ENCODE measurements at places on chromosomes 1 and 21.

DNA sequence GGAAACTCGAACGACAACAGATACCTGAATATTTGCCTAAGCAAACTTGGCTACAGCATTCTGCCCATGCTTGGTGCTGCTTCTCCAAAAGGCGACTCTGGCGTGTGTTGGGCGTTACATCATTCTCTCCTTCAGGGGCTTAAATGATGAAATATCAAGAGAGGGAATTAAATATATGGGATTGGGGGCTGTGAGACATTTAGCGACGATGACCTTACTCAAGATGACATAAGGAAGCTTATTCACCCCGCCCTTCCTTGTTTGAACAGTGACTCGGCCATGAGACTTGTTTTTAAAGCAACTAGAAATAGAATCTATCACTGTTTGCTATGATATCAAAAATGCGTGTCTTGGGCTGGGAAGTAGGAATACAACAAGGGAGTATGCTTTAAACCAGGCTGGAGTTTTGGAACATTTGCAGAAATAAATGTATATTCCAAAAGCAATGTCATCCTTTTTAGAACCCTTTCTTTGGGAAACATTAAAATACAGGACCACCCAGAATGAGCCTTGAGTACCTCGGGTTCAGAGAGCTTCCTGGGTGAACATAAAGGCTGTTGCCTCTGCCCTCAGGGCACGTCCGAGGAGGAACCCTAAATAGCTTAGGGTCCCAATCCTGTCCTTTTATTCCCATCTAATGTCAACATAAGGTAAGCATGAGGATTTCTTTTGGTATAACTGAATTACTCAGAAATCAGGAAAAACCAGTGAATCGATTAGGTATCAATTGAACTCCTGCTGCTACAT lies 123.3 kb upstream of the SLC45A1 start:
- no peak for DNase-seq

GRCh38 chr1:167060141-167061072 lies 29.8 kb downstream of the GPA33 start:
- DNase-seq: peak; percentile 12

DNA sequence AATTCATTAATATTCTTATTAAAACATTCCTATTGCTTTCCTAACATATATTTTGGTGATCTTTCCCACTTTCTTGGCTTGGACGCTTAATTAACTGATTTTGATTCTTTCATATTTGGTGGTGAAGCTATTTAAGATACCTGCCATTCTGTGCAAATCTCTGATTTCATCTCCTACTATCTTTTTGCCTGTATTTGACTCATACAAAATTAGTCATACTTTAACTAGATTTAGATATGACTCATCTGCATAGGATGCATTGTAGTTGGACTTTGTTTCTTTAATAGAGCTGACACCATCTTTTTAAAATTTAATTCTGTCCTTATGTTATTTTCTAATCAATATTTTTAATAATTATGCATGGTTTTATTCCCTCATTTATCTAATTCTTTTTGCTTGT lies 93.8 kb upstream of the PLPPR4 start:
- peak; percentile 48 for DNase-seq

GRCh38 chr1:243434594-243434993 lies 178.8 kb downstream of the SDCCAG8 start:
- DNase-seq: no peak

DNA sequence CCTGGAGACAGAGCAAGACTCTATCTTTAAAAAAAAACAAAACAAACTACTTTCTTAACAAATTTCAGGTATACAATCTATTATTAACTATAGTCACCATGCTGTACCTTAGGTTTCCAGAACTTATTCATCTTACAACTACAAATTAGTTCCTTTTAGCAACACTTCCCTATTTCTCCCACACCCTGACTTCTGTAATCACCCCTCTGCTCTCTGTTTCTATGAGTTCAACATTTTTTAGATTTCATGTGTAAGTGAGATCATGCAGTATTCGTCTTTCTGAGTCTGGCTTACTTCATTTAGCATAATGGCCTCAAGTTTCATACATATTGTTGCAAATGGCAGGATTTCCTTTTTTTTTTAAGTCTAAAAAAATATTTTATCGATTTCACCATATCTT lies 77.9 kb upstream of the LPGAT1 start:
- no peak for DNase-seq

GRCh38 chr1:223289621-223290020 lies 74.4 kb downstream of the SUSD4 start:
- DNase-seq: no peak

All from HFFc6 (cell line).